ENCODE measurements at places on chromosomes 7 and 10. TPM values are rescaled to one million over a fixed set of nuclear protein-coding genes. Genes with fewer than 3 reads are reported as not detected.

The PTCD1 gene
- polyA plus RNA-seq, result 5.4 TPM

The TMEM196 gene
- polyA plus RNA-seq, result not detected

The SPDYE1 gene
- polyA plus RNA-seq, result 2.9 TPM

The MTG1 gene
- 60.3 TPM for polyA plus RNA-seq

The BAIAP2L1 gene
- polyA plus RNA-seq, result 15.3 TPM

The CDHR3 gene
- 5.3 TPM for polyA plus RNA-seq

The GRID2IP gene
- 0.54 TPM for polyA plus RNA-seq

The AKR1C8 gene
- 0.43 TPM for polyA plus RNA-seq

The ZNF727 gene
- polyA plus RNA-seq, result not detected

- no peak for DNase-seq
Observed at GRCh38 chr10:116909307-116909706, 60.0 kb downstream of the ENO4 start.

- no peak for DNase-seq
Observed at GRCh38 chr7:34131371-34131770, 226.0 kb downstream of the BMPER start.

- DNase-seq, result no peak
Observed at GRCh38 chr10:421170-421569, 268.3 kb downstream of the DIP2C start.

- DNase-seq, result no peak
Observed at GRCh38 chr10:125037145-125037877, 95.4 kb downstream of the ZRANB1 start.

- no peak for DNase-seq
Observed at GRCh38 chr10:51620131-51620530, 79.3 kb downstream of the CSTF2T start.

DNA sequence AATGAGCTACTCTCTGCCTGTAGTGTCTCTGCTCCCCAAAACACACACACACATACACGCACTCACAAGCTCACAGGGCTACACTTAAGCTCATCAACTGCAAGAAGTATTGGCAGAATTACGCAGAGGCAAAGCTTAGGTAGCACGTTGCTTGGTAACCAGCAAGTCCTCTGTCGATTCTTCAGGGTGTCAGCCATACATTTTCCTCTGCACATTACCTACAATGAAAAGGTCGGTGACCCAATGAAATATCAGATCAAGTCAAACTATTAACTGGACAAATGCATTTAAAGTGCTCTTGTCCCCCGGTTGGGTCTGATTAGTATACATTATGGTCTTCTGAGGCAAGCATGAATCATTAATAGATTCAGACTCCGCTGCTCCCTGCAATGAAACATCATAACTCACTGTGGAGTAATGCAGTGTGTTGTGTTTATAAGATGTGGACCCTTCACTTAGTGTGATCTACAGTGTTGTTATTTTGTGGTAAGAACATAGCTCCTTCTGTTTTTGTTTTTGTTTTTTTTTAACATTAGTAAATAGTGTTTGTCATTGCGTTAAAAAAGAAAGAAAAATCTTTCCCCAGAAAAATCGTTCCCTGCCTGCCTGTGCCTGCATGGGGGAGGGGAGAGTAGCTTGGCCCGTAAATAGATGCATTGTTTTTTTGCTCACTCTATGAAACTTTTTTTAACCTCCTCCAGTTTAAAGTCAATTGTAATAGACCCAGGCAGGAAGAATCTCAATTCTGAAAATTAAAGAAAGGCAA, 325.5 kb downstream of the SFMBT2 start:
- DNase-seq, result no peak

GRCh38 chr7:72278550-72278949, 133.6 kb downstream of the CALN1 start:
- no peak for DNase-seq

- DNase-seq, result no peak
Observed at GRCh38 chr7:127392182-127392565, 334 bp downstream of the ZNF800 start.

DNA sequence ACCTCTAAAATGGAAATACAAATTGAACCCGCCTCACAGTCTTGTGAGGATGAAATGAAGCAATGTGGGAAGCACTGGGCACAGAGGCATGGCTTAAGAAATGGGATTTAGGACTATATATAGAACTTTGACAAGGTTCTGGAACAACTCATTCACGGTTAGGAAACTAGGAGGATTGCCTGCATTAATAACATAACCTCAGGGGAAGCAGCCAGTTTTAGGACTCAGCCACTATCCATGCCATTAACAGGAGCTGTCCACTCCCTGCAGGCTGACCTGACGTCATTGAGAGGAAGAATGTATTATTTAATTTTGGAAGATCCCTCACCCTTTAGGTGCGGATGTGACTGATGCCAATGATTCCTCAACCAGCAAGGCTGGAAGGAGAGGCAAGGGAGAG, 34.8 kb downstream of the ITGB8 start:
- DNase-seq, result no peak

DNA sequence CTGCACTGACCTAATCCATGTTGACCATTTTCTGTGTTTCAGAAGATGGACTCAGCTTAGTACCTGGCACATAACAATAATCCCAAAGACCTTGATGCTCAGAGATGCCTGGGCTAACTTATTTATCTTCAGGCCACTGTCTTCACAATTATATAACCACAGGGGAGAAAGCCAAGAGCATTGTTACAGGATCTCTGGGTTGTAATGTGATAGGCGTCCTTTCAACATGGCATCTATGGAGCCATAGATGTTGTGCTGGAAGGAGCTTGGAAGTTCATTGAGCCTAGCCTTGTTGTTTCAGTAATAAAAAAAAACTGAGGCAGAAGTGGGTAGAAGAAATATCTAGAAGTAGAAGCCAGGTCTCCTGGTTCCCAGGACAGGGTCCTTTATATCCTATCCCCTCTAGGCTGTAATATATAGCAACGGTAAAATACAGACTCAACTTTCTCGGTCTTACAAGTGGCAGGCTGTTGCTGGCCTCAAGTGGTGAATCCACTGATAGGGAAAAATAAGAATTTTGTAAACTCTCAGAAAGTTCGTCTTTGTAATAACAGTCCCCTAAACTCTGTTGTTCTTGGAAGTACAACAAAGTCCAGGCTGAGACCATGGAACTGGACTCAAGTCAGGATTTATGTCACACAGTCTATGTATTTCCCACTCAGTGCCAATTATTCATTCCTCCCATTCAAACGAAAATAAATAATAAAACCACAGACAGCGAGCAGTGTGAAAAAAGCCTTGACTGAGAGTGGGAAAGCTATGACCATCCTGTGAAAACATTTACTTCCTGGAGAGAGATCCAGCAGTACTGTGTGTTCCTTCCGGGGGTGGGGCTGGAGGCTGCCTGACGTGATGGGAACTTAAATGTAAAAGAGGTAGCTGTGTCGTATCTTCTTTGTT, 277.6 kb downstream of the REEP3 start:
- DNase-seq, result peak; percentile 54

- no peak for DNase-seq
Observed at GRCh38 chr10:44988957-44989585, 10.5 kb upstream of the DEPP1 start.

- DNase-seq, result no peak
Observed at GRCh38 chr10:75556320-75556719, 124.9 kb downstream of the LRMDA start.

GRCh38 chr10:10860455-10860976, 157.2 kb upstream of the CELF2 start:
- no peak for DNase-seq
